ENCODE measurements at places on chromosomes 7 and 10.
A peak's percentile ranks its signal among the peaks of the same experiment; 100 is the strongest.

GRCh38 chr10:124495162-124495561 is 33.5 kb downstream of the LHPP start:
- no peak for DNase-seq

- no peak for DNase-seq
Measured at GRCh38 chr10:100864978-100865377, 47.8 kb upstream of the SLF2 start.

- DNase-seq = no peak
Measured at GRCh38 chr7:7347045-7347444, 164.7 kb downstream of the C1GALT1 start.

GRCh38 chr7:32330602-32331001 is 159.6 kb downstream of the LSM5 start:
- DNase-seq = no peak

DNA sequence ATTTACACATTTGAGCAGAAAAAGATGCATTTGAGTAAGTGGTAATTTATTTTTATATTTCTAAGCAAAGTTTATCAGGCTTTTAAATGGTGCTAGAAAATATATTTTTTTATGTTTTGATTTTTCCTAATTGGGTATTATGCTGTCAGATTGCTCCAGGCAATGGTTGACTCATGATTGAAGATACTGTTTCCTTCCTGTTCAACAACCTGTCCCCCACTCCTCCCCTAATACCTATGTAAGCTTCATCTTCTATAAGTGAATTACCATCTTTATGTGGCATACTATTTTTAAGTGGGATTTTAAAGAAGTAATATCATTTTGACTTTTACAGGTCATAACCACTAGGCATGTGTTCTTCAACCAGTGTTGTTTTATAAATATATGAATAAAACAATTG is 21.4 kb downstream of the TSPAN13 start:
- no peak for DNase-seq

DNA sequence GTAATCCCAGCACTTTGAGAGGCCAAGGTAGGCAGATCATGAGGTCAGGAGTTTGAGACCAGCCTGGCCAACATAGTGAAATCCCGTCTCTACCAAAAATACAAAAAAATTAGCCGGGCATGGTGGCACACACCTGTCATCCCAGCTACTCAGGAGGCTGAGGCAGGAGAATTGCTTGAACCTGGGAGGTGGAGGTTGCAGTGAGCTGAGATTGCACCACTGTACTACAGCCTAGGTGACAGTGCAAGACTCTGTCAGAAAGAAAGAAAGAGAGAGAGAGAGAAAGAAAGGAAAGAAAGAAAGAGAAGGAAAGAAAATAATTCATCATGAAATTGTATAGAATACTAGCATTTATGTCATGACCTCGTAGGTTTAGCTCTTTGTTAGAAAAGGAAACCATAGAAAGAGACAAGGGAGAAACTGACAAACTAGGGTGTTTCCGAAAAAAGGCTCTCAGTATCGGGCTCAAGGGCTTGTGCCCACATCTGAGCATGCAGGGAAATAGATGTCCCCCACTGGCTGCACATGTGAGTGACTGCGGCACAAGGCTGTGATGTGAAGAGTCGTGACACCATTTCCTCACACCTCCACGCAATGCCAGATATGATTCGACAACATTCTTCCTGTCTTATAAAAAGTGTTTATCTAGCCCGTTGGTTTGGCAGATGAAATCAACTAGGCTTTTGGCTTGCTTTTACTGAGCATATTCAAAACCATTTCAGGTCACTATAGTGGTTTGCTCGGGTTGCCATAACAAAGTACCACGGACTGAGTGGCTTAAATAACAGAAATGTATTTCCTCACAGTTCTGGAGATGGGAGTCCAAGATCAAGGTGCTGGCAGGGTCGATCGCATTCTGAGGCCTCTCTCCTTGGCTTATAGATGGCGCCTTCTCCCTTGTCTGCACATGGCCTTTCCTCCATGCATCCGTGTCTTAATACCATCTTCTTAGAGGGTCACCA is 2.0 kb downstream of the SRGN start:
- DNase-seq = no peak

GRCh38 chr7:155899596-155899995 is 87.3 kb upstream of the SHH start:
- no peak for DNase-seq

GRCh38 chr7:40815512-40815911 is 680.7 kb downstream of the SUGCT start:
- DNase-seq = peak; percentile 79

DNA sequence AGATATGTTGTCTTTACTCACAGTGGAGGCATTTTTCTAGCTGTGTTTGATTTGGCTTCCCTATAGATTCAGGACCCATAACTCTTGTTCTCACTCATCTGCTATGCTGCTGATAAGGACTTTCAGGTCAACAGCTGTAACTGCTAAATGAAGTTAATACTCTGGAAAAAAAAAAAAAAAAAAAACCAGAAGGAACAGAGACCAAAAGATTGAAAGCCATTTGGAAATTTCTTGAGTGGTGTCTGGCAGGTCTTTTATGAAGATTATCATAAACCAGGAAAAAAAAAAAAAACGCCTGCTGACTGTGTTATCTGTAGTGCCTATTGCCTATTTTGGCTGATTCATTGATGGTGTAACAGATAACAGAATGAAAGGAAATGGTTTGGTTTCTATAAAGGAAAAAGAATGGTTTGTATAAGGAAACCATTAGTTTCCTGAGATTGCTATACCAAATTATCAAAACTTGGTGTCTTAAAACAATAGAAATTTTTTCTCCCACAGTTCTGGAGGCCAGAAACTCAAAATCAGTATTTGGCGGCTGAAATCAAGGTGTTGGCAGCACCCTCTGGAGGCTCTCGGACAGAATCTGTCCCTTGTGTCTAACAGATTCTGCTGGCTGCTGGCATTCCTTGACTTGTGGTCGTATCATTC is 60.5 kb upstream of the BET1 start:
- no peak for DNase-seq

GRCh38 chr7:23357190-23358093 is 58.3 kb downstream of the MALSU1 start:
- DNase-seq = no peak

DNA sequence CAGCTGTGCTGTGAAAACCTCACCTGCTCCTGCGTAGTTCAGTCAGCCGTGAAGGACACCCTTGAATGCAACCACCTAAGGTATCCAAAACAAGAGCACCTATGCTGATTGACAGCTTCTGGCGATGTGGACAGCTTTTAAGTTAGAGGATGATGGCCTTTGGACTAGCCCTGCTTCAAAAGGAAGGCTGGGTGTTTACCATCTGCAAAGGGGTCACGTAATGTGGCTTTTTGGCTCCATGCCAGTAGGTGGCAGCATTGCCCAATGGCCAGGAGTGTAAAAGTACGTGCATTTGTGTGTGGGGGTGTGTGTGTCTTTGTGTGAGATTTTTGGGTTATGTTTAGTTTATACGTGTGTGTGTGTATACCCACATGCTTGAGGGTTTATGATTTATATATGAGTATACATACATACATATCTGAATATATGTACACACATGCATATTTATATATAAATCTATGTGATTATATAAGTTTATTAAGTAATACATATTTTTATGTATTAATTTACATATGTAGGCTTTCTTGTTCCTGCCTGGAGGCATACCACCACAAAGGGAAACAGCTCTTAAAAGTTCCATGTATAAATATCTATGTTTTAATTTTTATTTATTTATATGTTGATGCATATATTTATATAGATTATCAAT is 236.3 kb upstream of the ANKRD30A start:
- no peak for DNase-seq

DNA sequence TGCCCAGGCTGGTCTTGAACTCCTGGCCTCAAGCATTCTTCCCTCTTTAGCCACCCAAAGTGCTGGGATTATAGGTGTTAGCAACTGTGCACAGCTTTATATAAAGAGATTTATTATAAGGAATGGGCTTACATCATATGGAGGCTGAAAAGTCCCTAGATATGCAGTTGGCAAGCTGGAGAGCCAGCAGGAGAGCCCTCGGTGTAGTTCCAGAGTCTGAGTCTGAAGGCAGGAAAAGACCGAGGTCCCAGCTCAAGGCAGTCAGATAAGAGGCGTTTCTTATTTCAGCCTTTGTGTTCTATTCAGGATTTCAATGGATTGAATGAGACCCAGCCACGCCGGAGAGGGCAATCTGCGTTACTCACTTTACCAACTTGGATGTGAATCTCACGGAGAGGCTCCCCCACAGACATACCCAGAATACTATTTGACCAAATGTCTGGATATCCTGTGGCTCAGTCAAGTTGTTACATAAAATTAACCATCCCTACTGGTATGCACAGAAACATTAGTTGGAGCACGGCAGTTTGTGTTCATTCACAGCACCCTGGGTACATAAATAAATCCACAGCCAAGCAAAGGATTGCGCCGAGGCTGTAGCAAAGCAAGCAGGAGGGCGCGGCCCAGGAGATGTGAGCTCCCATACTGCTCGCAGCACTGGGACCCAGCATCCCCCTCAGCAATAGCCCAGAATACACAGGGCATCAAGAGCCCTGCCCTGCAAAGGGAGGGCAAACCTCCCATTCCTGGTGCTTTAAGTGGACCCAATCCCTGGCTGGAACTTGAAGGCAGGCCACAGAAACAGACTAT is 158.4 kb upstream of the ZNF32 start:
- peak; percentile 62 for DNase-seq

- no peak for DNase-seq
Measured at GRCh38 chr7:30805081-30805691, 34.0 kb downstream of the MINDY4 start.

DNA sequence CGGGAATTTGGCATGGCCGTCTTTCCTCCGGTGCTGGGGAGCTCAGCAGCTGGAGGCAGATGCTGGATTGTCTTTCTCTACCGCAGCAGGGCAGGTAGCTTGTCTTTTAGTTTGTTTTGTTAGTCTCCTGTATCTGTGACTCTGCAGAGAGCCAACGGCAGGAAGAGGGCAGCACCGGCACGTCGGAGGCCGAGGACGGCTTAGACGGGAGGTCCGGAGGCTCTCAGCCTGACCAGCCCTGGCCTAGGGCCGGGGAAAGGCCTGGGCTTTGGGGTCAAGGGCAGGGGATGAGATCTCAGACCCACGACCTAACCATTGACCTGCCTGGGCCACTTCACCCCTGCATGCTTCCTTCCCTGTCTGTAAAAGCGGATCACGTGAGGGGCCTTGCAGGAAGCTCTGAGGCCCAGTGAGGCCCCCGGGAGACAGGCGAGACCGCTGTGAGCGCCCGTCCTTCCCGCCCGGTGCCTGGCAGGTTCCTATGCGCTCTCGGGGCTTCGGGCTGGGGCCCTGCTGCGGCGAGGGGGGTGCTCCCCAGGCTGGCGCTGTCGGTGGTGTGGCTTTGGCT is 72.7 kb downstream of the LHPP start:
- DNase-seq = no peak

GRCh38 chr10:99329304-99329553 is at the start of gene CNNM1:
TSS of gene CNNM1 (plus strand) at chr10:99329356. CDS start at chr10:99329388, 32 bp downstream.
- no peak for DNase-seq

GRCh38 chr10:62946278-62946677 is 130.1 kb upstream of the EGR2 start:
- DNase-seq = no peak

DNA sequence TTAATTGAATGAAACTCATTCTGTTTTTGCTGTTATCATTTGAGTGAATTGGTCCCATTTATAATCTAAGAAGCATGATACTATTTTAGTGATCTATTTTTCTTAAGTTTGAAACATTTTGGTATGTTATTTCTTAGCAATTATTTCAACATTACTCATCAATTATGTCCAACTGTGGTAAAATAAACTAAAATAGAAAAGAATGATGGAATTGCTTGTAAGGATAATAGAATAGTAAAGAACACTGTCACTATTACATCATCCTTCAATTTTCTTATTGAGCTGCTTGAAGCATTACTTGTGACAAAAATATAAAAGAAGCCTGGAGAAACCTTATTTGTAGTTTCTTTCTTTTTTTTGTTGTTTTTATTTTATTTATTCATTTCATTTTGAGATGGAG is 42.4 kb downstream of the ZNF487 start:
- peak; percentile 7 for DNase-seq

GRCh38 chr7:28427236-28427635 is 14.9 kb downstream of the CREB5 start:
- no peak for DNase-seq

- no peak for DNase-seq
Measured at GRCh38 chr10:83153714-83154113, 985.6 kb upstream of the GHITM start.

All from AG09309 (cell line).